ENCODE measurements at places on chromosomes 6 and 20. TPM values are rescaled to one million over a fixed set of nuclear protein-coding genes. Genes with fewer than 3 reads are reported as not detected.

IDH3B gene
- 121 TPM for total RNA-seq

MYCT1 gene
- total RNA-seq = not detected

CBLN4 gene
- total RNA-seq = not detected

BPIFB2 gene
- total RNA-seq = not detected

SLC25A27 gene
- 0.28 TPM for total RNA-seq

TFAP2D gene
- total RNA-seq = not detected

RFX6 gene
- total RNA-seq = not detected

IRAK1BP1 gene
- total RNA-seq = 3.6 TPM

TMEM74B gene
- total RNA-seq = 1.9 TPM

TRIM31 gene
- total RNA-seq = 0.09 TPM

MROH8 gene
- total RNA-seq = 1.3 TPM

HS3ST5 gene
- not detected for total RNA-seq

BEND6 gene
- total RNA-seq = not detected

OR2J1 gene
- total RNA-seq = not detected

SNAP25 gene
- 3.6 TPM for total RNA-seq

FAXC gene
- not detected for total RNA-seq

ULBP3 gene
- 0.57 TPM for total RNA-seq

BPI gene
- not detected for total RNA-seq

KCNK5 gene
- 33.8 TPM for total RNA-seq

GRIK2 gene
- total RNA-seq = not detected

DPM1 gene
- 68.3 TPM for total RNA-seq
